ENCODE measurements at places on chromosomes 16 and 17. TPM values are rescaled to one million over a fixed set of nuclear protein-coding genes. Genes with fewer than 3 reads are reported as not detected.

DNA sequence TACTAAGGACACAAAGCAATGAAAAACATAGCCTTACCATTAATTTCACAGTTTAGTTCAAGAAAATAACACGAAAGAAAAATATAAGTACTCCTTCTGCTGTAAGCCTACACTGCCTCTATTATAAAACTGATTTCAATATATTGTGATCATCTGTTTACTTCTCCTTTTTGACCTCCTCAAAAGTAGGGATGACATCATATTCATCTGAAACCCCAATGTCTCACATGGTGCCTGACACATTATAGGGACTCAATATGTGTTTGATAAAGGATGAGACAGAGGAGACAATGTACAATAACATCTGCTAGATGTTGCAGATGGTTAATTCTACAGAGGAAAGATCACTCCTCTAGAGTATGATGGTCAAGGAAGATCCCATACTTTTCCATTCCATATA lies 118.4 kb upstream of the NOG start:
- DNase-seq: no peak

The CCL16 gene
- total RNA-seq: not detected

GRCh38 chr17:81641825-81642489 lies 5.0 kb downstream of the TSPAN10 start:
- DNase-seq: peak; percentile 63

DNA sequence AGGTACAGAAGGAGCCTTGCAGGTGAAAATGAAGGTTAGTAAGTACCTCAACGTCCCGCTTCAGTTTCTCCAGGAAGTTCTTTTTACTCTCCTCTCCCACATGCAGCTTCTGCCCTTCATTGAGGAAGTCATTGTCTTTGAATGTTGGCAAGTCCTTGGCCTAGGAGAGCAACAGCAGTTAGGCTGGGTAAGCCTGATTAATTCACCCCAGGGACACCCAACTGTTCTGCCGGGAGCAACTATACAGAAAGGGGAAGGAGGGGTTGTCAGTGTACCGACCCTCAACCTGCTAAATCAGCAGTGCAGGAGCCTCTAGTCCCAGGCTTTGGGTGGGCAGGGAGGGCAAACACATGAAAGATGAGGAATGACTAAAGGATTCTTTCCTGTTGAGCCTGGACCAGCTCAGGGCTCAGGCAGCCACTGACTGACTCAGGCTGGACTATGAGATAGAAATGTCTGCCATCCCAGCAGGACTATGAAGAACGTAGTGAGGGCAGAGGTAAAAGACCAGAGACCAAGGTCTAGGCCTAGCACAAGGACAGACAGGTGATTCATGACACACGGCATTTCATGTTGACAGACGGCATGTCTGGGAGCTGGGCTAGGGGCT lies 21.6 kb downstream of the PIP4K2B start:
- no peak for DNase-seq

DNA sequence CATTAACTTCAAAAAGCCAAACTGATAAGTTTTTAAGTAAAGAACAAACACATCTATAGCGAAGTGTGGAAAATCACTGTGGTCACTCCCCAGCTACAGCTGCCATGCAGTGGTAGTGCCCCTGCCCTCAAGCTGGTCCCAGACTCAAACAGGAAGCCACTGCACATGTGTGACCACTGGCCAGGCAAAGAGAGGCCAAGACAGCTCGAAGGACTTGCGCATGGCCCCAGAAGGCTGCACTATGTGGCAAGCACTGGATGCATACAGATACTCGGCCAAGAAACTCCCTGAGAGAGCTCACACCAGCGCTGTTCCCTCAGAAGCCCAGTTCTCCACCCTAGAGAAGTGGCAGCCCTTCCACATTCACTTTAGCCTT lies 82.4 kb downstream of the ANKRD11 start:
- peak; percentile 25 for DNase-seq

DNA sequence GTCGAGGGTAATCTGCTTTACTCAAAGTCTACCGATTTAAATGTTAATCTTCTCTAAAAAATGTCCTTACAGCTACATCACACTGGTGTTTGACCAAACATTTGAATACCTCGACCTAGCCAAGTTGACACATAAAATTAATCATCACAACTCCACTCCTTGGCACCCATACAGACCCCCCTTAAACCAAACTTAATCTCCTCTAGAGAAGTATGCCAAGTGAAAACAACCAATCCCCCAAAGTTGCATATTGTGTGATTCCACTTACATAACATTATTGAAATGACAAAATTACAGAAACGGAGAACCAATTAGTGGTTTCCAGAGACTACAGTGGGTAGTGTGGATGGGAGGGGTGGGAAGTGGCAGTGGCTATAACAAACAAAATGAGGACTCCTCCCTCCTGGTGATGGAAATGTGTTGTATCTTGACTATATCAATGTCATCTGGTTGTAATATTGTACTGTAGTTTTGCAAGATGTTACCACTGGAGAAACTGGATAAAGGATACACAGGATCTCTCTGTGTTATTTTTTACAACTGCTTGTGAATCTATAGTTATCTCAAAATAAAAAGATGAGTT lies 39.4 kb downstream of the CAPNS2 start:
- DNase-seq: no peak

GRCh38 chr17:59067756-59068155 lies 38.9 kb downstream of the TRIM37 start:
- no peak for DNase-seq

GRCh38 chr17:55377671-55378275 lies 43.9 kb downstream of the MMD start:
- no peak for DNase-seq

The IRF8 gene
- total RNA-seq: not detected

The C16orf96 gene
- not detected for total RNA-seq
